ENCODE measurements at places on chromosomes 11 and 22.

- no peak for DNase-seq
Observed at GRCh38 chr11:44454666-44455065, 110.8 kb upstream of the CD82 start.

GRCh38 chr22:42632096-42632495 is 8.3 kb downstream of the ATP5MGL start:
- DNase-seq = no peak

DNA sequence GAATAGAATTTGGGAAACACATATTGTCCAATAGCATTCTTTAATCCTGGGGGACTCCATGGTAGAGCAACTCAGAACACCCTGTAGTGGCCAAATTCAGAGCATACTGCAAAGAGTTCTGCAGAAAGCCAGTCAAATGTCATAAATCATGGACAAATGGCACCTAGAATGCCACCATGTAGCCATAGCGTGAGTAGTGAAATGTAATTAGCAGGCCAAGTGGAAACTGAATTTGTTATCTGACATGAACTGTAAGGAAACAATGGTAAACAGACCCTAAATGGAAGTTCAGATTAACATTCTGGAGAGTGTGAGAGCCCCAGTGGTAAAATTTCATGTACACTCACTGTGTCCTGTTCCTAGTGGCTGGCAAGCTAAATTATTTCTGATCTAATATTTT is 7.0 kb upstream of the PRSS23 start:
- no peak for DNase-seq

- no peak for DNase-seq
Observed at GRCh38 chr11:23100726-23101125, 240.5 kb upstream of the CCDC179 start.

DNA sequence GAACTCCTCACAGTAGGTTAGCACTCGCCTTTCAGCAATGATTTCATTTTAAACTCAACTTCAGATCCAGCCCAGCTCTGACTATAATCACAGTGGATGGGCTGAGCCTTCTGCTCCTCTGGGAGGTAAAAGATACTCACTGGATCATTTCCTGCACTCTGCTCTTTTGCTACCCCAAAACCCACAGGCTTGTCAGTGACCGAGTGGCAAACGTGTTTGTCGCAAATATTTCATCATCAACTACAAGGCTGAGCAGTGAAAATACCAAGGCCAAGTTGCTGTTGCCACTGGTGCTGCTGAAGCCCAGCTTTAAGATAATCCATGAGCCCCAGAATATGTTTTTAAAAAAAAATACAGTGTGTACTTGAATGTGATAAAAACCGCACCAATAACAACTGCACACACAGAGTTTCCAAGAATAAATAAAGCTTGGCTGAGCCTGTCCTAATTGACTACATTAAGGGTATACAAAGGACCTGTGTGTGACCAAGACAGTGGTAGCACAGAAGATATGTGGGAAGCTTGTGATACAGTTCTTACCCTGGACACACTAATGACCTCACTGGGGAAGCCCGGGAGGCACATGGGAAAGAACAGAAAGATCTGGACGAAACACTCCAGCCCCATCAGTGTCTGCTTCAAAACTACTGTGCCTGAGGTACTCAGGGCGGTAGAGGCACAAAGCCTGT is 41.3 kb downstream of the ABTB2 start:
- DNase-seq = no peak

GRCh38 chr11:105000797-105001196 is 22.2 kb downstream of the CASP5 start:
- DNase-seq = peak; percentile 25

DNA sequence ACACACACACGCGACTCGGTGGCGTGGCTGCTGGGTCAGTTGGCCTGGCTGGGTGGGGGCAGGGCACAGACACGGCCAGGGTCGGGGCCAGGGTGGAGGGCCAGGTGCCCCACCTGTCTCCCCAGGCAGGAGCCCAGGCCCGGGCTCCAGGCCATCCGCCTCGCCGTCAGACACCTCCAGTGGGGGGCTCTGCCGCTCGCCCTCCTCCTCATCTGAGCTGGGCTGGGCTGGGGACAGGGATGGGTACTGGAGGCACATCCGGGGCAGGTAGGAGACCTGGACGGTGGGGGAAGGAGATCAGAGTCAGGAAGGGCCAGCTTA is 6.2 kb upstream of the MYBPC3 start:
- no peak for DNase-seq

DNA sequence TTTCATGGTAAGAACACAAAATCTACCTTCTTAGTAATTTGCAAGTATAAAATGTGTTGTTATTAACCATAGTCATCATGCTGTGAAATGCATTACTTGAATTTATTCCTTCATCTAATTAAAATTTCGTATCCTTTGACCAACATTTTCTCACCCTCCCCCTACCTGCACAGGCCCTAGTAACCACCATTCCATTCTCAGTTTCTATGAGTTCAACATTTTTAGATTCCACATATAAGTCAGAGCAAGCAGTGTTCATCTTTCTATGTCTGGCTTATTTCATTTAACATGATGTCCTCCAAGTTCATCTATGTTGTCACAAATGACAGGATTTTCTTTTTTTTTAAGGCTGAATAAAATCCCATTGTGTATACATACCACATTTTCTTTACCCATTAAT is 43.5 kb upstream of the CCDC179 start:
- no peak for DNase-seq

DNA sequence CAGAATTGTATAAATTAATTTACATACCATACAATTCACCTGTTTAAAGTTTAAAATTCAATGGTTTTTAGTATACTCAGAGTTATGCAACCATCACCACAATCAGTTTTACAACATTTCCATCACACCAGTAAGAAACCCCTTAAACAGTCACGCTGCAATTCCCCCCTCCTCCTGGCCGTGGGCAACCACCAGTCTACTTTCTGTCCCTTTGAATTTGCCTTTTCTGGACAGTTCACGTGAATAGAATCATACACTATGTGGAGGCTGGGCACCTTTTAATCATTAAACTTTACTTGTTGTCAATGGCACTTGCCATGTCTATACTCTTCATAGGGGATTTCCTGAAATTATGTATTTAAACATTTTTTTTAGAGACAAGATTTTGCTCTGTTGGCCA is 20.1 kb upstream of the SWAP70 start:
- no peak for DNase-seq

DNA sequence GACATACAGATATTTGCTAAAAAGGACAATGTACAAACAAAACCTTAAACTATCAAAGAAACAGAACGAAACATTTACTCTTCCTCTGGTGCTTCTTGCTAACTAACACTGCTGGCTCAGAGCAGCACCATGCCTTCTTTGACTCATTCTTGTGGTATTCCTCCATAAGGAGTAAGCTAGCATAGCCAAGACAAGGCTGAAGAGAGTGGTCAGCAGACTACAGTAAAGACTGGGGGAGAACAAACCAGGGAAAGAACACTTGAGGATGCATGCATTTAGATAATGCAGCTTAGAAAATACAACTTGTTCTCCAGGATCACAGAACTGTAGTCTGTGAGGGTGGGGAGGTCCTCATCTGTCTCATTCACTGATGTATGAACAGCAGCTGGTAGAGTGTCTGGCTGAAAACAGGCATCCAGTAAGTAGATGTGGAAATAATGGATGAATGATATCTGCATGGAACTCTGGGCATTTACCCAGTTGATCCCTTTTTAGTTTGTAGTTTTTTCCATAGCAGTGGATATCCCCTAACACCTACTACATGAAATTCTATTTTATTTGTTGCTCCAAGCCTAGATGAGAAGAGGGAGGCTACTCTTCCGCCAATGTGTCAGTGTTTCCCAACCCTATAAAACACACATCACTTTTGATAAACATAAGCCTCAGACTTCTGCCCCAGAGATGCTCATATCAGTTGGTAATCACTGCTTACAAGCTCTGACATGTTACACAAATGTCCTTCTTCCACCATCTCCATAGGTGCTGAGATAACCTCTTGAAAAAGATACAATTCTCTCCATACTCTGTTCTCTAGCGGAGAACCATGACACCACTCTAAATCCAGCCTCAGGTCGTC is 7.3 kb downstream of the SNX19 start:
- no peak for DNase-seq

DNA sequence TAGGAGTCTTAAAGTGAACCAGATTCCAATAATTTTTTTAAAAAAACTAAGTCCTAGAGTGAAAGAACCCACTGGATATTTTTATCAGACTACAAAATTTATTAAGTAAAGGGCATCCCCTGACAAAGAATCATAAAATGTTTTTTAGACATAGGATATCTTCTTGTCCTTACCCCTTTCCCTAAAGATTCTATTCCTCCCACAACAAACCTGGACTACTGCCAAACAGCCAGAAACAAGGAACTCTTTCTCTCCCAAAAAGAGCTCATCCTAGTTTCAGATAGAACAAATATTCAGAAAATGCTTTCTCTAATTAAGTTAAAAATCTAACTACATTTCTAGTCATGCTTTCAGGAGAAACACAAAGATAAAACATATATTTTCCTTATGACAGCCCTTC is 327.1 kb downstream of the FAM181B start:
- no peak for DNase-seq

- no peak for DNase-seq
Observed at GRCh38 chr11:124199702-124200101, 16.6 kb downstream of the OR10D3 start.

DNA sequence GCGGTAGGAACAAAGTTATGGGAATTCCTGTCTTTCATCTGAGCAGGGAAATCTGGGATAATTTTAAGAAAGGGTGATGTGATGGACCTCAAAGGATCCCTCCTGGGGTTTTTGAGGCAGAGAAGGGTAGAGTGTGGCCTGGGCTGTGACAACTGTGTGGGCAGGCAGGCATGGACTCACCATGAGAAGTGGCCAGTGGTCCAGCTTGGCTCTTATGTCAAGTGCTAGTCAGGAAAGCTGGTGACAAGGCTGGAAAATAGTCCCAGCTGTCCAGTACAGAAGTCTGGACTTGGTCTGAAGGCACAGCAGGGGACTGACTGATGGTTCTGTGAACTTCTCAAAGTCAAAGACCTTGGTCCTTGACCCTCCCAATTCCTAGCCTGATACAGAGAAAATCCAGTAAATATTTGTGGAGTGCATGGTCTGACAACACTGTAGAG is 1.7 kb downstream of the PPFIBP2 start:
- no peak for DNase-seq

GRCh38 chr11:72625691-72626413 is 48.4 kb downstream of the PDE2A start:
- DNase-seq = no peak

- no peak for DNase-seq
Observed at GRCh38 chr11:71165771-71166170, 86.6 kb downstream of the SHANK2 start.

DNA sequence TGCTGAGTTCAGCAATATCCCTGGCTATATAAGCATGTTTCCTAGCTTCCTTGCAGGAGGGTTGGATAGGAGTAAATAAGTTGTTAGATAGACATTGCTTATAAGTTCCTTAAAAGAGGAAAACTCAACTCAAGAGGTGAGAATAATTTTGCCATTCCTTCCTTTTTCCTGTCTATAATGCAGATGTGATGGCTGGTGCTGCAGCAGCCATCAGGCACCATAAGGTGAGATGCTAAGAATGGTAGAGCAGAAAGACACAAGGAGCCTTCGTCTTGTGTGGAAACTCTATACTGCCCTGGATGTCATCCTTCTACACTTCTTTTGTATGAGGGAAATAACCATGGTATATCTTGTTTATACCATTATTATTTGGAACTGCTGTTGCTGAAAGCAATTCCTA is 74.5 kb upstream of the GRK3 start:
- DNase-seq = no peak

GRCh38 chr11:65699306-65699705 is 12.7 kb upstream of the KAT5 start:
- DNase-seq = no peak

DNA sequence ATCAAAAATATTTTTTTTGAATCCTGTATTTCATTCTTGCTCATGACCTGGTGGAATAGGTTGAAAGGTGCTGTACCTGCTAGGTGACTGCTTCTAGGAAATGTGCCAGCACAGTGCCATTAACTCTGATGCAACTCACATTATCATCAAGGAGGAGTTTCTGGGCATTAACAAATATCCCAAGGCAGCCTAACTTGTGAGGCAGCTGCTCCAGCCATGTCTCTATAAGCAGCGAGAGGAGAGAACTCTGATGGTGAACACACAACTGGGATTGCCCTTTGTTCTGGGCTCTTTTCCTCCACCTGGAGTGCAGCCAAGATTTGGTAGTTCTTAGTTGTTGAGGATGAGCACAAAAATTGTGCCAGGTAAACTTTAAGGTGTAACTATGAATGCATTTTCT is 25.6 kb downstream of the HEPHL1 start:
- DNase-seq = no peak

DNA sequence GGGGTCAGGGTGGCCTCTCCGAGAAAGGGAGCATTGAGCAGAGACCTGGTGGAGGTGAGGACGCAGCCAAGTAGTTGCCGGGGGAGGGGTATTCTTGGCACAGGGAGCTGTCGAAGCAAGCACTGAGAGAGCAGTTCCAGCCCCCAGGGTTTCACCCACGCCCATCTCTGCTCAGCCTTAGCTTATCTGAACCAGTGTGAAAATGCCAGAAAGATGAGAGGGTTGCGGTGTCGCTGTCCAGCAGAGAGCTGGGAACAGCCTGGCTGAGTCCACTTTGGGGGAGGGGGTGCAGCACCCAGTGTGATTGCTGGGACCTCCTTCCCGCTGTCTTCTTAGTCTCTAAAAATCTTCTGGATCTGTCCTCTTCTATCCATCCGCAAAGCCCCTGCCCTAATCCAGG is 123.3 kb upstream of the TBCEL start:
- no peak for DNase-seq

DNA sequence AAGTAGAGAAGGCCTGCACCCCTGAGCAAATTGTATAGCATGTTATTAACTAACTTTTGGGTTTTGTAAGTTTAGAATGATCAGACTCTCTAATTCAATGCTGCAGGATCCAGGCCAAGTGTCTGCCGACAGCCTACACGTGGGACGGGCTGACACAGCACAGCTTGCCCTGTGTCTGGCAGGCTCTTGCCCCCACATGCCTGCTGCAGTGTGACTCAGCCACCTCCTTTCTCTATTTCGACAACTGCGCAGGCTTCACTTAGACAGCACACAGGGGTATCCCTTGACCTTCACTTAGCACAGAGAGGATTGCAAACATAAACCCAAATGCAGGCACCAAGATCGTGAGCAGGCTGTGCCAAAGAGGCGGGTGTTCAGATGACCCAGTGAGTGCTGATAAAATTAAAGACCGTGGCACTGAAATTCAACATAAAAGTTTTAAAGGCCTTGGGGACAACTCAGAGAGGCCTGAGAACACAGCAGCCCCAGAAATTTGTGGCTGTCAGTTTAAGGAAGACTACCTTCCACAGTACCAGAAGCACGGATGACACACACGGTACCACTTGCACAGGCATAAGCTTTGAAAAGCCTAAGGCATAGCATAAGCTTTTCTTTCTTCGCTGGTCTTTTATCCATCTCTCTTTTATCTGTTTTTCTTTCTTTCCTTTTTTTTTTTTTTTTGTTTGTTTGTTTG is 37.8 kb downstream of the SCN3B start:
- DNase-seq = no peak

- no peak for DNase-seq
Observed at GRCh38 chr11:12218909-12219308, 108.5 kb downstream of the MICAL2 start.

- DNase-seq = no peak
Observed at GRCh38 chr11:116342148-116342547, 430.6 kb downstream of the BUD13 start.
